ENCODE measurements at places on chromosomes 12 and 14.
A peak's percentile ranks its signal among the peaks of the same experiment; 100 is the strongest.

DNA sequence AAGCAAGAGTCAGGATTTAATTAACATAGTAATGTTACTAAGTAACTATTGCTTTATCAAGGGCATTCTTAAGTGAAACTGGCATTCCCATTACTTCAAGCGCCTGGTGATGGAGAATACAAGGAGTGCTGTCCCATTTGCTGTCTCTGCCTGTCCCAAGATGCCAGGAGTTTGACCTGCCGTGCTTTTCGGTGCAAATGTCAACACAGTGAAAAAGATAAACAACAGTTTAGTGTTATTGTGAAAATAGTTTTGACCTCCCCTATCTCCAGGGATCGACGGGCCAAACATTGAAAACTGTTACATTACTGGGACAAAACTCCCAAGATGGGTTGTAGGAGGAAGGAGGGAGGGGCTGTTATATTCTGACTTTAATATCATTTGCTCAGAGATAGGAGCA is 74.8 kb downstream of the TTC9 start:
- no peak for DNase-seq

GRCh38 chr12:112198120-112198733 is 72.9 kb downstream of the TRAFD1 start:
- DNase-seq = peak; percentile 70

- DNase-seq = no peak
Measured at GRCh38 chr12:78293059-78293686, 462.5 kb downstream of the NAV3 start.

GRCh38 chr12:57280211-57281062 is 29.4 kb upstream of the STAC3 start:
- peak; percentile 38 for DNase-seq

GRCh38 chr14:61584331-61584741 is 111.0 kb upstream of the HIF1A start:
- DNase-seq = no peak

- no peak for DNase-seq
Measured at GRCh38 chr12:32104572-32105355, 1.9 kb upstream of the BICD1 start.

- no peak for DNase-seq
Measured at GRCh38 chr14:20971705-20972021, 16.4 kb downstream of the RNASE2 start.

GRCh38 chr14:79638672-79639266 is 572.5 kb downstream of the DIO2 start:
- DNase-seq = no peak

DNA sequence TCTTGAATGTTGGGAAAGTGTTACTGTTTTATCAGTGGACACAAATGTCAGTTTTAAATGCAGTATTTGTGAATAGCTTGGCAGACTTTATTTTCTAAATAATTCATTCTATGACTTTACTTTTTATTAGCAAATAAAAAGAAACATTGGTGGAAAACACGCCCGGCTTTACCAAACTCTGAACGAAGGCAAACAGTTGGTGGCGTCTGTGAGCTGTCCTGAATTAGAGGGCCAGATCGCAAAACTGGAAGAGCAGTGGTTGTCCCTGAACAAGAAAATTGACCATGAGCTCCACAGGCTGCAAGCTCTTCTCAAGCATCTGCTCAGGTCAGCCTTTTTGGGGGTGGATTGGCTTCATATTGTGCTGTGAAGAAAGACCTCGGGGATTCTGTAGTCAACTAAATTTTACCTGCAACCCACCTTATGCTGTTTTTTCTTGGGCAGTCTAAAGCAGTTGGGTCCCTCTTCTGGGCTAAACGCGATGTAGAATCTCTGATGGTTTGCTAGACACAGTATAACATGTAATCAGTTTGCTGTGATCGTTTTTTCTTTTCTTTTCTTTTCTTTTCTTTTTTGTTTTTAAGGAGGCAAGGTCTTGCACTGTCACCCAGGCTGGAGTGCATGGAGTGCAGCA is 156.4 kb downstream of the ESR2 start:
- DNase-seq = no peak

GRCh38 chr12:117120787-117121186 is 21.6 kb upstream of the TESC start:
- no peak for DNase-seq

- no peak for DNase-seq
Measured at GRCh38 chr14:90785471-90785870, 30.8 kb downstream of the TTC7B start.

DNA sequence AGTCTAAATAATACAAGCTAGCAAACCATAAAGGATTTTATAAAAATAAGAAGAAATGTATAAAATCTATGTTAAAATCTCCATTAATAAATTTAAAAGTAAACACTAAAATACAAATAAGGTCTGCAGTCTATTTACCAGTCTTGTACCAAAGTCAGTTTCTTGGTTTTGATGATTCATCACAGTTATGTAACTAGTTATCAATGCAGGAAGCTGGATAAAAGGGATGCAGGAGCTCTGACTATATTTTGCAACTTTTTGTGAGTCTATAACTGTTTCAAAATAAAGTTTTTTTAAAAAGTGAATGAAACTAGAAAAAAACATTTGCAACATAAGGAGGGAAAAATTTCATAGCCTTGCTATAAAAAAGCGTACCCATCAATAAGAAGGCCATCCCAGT is 151.5 kb downstream of the DERA start:
- DNase-seq = no peak

DNA sequence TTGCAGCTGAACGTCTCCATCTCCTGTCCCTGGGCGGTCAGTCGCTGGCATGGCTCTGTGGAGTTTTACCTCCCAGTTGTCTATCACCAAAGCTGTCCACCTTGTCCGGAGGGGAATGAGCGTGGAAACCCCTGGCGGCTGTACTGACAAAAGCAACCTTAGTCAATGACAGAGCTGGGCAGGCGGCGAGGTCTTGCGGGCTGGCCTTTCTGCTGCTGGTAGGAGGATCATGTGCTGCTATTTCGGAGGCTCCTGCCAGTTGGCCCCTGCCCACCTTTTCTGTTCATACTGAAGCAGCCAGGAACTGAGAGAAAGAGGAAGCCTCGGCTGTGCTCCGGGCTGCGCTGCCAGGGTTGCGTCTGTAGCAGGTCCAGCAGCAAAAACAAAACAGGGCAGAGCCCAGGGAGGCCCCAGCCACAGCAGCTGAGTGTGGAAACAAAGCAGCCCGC is 57.7 kb downstream of the HMGA2 start:
- peak; percentile 84 for DNase-seq

DNA sequence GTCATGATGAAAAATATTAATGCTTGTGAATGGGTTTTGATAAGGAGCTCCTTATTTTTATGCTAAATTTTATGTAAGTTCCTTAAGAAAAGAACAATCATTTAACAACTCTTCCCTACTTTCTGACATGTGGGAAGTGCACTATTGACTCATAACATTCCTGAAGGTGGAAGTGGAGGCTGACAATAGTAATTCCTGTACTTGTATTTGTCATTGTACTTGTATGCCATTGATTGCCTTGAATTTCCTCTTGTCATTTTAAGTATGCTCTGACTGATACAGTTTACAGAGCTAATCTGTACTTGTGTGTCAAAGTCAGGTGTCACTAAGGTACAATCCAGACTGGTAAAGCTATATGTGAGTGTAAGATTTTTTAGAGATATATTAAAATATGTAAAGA is 440.0 kb downstream of the SLC16A7 start:
- DNase-seq = no peak

DNA sequence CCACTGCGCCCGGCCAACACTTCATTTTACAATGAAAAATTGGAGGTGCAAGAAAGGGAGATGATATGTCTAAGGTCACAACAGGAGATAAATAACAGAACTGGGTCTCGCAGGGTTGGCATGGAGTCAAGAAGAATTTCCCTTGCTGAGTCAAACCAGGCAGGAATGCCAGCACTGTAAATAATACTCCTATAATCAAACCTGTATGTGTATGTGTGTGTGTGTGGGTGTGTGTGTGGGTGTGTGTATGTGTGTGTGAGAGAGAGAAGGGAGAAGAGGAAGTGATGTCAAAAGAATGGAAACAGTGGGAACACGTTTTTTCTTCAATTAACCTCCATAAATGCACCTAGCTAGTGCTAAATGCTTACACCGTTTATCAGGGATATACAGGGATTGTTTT is 70.4 kb downstream of the TMEM116 start:
- DNase-seq = no peak

DNA sequence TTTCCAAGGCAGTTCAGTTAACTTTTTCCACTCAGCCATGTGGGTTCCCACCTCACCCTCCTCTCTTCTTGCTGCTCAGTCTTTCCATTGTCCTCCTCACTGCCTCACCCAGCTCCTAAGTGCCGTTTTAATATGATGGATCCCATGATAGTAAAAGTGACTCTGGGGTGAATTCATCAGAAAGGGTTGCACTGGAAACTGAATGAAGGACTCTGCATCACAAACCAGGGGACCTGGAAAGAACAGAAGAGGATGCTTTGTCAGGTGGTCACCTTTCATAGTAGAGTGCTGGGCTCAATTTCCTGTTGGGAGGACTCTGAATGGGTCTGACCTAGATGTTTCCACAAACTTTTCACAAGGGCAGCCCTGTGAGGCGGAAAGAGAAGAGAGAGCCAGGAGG is 67.8 kb upstream of the SLC8A3 start:
- DNase-seq = no peak

- no peak for DNase-seq
Measured at GRCh38 chr12:28248555-28249145, 58.4 kb downstream of the CCDC91 start.

GRCh38 chr12:58105225-58106119 is 164.1 kb downstream of the ATP23 start:
- no peak for DNase-seq
